ENCODE measurements at places on chromosomes 6 and 20.

DNA sequence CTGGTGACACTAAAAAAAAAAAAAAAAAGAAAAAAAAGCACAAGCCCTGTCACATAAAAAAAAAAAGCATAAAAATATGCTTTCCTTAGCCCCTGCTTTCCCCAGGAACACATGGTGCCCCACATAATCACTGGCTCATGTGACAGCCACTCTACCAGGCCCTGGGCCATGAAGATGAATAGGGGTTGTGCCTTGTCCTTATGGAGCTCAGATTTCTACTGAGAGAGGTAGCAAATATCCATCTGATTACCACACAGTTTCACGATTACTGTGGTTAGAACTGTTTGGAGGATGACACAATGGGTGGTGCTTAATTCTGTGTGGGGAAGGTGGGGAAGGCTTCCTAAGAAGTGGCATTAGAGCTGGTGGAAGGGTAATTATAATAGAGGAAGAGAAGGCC is 9.3 kb downstream of the RAET1E start:
- DNase-seq = no peak

- no peak for DNase-seq
These were observed 38.2 kb downstream of the KIF6 start for GRCh38 chr6:39686976-39687375.

DNA sequence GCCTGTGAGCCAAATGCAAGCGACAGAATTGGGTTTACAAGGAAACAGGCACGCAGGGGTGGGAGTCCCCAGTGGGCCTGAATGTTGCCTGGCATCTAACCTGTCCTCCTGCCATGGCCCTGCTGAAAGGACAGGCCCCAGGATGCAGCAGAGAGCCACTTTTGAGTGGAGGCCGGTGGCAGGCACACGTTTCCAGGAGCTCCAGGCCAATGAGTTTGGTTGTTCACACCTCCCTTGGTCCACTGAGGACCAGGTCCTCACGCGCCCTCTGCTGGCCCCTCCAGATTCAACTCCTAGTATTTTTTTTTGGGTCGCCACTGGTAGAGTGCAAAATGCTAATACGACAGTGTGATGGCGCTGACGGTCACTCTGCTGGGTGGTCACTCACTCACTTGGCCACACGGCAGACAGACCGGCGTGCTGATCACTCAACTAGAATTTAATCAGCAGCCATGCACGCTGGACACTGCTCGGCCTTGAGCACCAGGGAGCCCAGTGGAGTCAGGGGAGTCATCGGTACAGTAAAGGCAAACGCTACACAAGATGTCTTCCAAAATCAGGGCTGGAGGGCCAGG is 81.7 kb upstream of the NFATC2 start:
- DNase-seq = peak; percentile 81

DNA sequence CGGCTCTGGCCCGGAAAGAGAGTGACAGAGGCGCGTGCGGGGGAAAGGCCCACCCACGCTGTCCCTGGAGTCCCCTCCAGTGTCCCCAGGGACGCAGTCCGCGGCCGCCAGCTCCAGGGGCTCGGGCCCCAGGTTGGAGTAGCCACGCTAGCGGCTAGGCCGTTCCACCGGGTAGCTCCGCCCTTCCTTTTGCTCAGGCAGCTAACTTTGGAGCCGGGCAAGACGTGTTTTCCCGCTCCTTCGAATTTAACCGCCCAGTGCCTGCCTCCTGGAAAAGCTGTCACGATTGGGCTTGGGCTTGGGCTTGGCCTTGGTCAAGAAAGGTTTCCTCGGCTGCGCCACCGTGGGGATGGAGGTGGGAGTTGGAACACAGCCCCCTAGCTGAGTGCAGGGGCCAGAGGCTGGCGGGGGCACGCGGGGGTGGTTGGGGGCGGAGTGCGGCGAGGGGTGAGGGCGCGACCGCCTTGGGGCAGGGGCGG is 4.7 kb downstream of the LINC00237 start:
- DNase-seq = peak; percentile 78

- DNase-seq = no peak
These were observed 99.1 kb upstream of the PRDM1 start for GRCh38 chr6:105986998-105987397.

DNA sequence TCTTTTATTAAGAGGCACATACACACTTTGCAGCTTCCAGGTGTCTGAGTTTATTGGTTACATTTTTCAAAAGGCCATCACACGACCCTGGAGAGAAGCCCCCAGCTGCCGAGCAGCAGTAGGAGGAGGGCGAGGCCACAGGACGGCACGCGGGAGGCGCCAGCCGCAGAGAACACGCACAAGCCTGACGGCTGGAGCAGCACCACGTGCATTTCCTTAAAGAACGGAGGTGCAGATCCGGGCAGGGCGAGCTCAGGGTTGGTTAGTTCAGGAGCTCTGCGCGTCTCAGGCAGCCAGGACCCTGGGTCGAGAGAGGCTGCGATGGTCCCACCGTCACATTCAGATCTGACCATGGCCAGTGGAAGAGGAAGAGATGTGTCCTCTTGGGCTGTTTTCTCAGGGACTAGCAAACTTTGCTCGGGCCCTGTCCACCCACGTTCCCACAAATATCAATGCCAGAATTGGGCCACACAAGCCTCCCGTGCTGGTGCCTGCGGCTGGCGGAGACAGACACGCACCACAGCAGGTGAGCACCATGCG is 121.4 kb upstream of the AFDN start:
- no peak for DNase-seq

GRCh38 chr6:167980911-167981580 is 16.4 kb upstream of the KIF25 start:
- no peak for DNase-seq

DNA sequence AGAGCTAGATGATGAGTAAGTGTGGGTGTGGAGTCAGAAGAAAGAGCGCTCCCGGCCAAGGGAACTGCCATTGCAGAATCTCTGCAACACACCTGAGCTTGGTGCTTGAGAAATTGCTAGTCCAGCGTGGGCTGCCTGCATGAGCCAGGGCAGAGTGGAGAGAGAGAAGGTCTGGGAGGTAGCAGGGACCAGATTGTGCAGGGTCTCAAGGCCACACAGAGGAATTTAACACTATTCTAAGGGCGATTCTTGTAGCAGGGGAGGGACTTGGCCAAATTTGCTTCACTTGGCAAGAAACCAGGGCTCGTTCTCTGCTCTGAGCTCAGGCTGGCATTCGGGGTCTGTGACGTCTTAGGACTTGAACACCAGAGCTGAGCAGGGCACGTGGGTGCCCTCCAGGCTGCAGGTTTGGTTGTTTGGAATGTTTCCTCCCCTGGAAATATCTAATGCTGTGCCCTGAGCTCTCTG is 53.5 kb downstream of the BCAS4 start:
- DNase-seq = peak; percentile 54

- no peak for DNase-seq
These were observed 76.9 kb upstream of the MAFB start for GRCh38 chr20:40765814-40766480.

GRCh38 chr20:31829731-31830130 is 10.6 kb downstream of the MYLK2 start:
- DNase-seq = no peak

DNA sequence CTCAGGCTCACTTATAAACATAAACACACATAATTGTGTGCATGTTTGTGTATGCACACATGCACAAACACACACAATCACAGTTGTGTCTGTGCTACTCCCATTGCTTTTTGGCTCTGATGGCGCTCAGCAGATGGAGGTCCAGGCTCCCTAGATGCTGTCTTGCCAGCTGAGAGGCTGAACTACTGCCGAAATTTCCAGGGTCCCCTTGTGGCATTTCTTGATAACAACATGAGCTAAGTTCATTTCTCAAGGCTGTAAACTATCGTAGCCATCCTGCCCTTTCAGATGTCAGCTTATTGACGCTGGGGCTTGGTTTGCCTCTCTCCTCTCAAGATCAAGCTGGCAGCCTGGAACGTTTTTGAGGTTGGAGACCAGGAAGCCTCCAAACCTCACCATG is 313.9 kb upstream of the RNF24 start:
- DNase-seq = no peak

DNA sequence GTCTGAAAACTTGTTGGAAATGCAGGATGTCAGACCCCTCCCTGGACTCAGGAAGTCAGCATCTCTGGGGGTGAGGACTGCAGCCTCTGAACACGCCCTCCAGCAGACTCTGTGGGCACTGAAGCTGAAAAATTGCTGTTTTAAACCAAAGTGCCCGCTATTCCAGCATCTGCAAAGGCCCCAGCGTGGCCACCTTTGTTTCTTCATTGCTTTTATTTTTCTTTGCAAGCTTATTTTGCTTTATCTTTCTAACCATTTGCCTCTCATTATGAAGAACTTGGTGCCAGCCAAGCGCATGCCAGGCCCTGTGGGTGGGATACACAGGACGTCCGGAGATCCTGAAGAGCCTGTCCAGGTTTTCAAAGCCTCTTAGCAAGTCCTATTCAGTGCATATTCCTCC is 203.9 kb upstream of the CST7 start:
- DNase-seq = no peak

DNA sequence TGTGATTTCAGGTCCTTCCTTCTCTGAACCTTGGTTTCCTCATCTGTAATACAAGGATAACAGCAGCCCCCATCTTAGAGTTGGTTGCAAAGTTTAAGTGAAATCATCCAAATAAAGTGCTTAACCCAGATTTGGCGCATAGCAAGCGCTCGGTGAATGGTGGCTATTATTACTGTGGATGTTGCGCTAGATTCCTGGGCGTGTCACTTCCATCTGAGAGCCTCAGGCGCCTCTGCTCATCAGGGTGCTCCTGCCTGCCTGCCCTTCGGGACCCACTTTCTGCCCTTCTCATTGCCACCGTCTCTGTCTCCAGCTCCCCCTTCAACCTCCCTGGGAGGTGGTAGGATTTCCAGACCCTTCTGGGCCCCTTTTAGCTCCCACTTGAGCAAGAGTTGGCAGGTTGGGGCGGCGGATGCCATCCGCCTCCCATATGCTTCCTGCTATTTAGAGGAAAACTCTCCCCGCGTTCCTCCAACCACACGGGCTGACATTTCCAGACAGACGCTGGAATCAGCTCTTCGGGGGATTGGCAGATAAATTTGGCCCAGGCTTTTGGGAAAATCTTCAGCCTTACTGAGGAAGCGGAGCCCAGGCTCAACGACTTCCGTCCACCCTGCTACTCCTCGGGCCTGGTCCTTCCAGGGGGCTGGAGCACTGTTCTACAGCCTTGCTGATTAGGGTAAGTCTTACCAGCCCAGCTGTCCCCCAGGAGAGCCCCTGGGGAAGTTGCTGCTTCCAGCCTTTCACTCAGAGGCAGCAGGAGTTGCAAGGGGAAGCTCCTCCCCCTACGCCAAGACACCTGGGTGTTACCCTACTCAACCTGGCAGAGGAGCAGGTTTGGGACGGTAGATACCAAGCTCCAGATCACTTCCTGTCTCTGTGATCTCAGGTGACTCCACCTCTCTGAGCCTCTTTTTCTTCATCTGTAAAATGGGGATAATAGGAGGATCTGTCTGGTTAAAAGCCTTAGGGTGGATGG is 71.5 kb downstream of the DLGAP4 start:
- no peak for DNase-seq

DNA sequence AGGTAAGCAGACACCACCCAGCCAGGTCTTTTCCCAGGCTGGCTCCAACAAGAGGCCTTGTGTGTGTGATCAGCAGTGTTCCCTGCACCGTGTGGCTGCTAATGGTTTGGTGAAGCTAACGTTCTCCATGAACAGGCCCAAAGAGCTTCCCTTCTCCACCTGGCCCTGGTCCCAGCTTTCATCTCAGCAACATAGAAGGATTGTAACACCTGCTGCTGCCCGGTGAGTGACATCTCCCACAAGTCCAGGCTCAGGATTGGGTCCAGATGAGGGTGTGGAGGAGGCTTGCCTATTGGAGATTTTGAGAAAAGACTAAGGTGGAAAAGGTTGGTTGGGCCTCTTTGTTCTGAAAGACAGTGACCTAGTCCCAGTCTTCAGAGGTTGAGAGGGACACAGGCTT is 89.6 kb downstream of the TMEM242 start:
- DNase-seq = no peak

DNA sequence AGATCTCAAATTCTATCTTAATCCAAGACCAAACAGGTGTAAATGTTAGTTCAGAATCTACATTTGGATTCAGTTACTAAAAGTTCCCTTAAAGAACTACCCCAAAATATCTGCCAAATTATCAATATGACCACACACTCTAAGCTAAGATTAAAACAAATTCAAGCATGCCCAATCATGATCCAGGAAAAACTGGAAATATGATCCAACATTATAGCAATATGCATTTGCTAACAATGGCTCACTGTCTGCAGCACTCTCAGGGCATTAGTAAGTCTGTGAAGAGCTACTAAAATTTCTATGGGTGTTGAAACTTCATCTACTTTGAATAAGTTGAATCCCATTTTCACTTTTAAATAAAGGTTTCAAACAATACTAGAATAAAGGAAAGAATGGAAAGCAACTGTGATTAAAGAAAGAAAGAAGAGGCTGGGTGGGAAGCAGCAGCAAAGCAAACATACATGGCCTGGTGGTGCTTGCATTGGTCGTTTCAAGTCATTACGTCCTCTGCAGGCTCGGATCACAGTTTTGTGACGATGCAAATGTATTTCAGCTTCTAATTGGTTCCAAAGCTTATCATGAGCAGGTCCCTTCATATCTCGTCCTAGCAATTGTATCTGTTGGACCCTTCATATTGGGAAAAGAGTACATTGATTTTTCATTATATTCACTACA is 29.2 kb downstream of the GOPC start:
- DNase-seq = no peak

DNA sequence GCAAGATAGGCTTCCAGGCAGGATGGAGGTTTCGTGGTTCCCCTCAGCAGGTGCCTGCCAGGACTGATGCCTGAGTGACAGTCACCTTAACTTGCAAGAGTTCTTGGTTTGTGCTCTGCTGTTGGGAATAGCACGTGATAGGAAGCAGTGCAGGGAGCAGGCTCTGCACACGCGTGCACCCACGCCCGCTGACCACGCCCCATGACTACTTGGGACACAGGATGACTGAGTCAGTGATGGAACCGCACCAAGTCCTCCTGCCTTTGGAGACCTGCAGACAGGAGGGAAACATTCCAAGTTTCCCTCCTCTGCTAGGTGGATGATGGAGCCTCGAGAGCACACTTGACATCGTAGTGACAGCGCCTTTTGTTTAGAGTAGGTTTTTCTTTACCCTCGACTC is 164.2 kb downstream of the DTNBP1 start:
- no peak for DNase-seq
